LoVo (cell line): ENCODE measurements at places on chromosomes 3 and 15.

DNA sequence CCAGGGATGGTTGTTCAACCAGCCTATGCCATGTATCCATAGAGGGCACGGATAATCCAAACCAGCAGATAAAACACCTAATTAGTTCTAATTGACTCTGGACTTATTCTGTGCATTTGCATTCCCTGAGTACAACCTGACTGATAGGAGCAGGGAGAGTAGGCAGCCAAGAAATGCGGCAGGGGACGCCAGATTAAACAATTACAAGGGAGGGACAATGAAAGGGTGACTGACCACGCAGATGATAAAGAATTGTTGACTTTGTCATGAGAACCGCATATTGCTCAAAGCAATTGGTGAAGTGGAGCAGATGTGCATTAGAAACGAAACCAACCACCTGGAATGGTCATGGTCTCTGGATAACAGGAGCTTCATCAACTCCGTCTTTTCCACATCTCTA lies 369.1 kb upstream of the FRG2C start:
- DNase-seq = no peak

GRCh38 chr3:12750223-12750622 lies 8.8 kb downstream of the TMEM40 start:
- peak; percentile 38 for DNase-seq

DNA sequence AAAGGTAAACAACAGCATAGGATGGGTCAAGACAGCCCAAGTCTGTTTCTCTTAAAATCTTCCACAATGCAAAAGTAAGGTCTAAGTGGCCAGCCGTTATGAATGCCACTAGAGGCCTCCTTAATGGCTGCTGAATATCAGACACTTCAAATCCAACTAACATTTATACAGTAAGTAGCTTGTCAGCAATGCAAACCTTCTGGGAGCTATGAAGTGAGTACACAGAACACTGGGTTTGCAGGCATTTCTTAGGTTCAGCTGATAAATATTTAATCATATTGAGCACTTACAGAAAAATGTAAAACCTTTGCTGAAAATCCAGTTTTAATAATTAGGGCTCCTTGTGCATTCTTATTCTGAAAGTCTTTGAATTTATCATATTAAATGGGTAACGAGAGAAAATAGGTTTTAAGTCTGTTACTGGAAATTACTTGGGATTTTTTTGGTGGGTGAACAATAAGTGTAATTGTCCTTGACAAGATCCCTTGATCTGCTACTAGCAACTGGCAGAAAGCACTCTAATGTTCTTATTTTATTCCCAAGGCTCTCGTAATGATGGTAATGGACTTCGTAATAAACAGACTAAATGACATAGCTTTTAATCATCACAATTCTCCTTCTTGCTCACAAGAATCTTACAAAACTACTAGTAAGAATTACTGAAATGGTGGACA lies 141.7 kb upstream of the GPR149 start:
- no peak for DNase-seq

DNA sequence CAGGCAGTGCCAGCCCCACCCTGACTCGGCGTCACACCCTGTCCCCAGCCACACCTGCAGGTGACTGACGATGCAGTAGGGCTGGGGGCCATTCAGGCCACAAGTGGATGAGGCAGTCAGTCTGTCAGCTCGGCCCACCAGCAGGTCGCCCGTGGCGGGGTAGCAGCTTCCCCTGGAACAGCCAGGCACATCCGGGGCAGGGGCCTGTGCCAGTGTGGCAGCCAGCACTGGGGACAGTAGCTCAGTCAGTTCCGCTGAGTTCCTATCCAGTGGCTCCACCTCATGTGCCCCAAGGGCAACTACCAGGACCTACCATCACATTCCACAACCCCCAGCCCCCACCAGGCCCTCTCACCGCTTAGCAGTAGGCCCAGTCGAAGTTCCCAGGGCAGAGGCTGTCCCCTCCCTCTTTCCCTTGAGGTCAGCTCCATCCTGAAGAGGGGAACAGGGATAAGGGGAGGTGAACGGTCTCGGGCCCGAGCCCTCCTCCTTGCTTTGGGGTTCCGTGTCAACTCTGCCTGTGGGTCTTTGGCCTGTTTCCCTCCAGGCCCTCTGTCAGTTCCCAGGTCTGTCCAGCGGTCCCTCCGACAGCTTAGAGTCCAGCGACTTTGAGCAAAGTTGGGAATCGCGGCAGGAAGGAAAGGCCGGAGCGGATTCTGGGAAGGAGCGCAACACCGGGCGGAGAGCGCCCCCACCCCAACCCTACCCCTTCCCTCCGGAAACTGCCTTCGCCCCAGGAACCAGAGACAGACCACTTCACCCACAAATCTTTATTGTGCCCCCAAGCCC lies at the start of gene LAMB2:
TSS of gene LAMB2 (minus strand) at position 614 of the 789 bp plus-strand sequence. CDS start at position 431, 183 bp downstream.
- DNase-seq = peak; percentile 76

GRCh38 chr15:99621767-99622166 lies 56.0 kb downstream of the MEF2A start:
- DNase-seq = no peak

GRCh38 chr3:136838641-136839555 lies 20.0 kb downstream of the SLC35G2 start:
- DNase-seq = no peak

DNA sequence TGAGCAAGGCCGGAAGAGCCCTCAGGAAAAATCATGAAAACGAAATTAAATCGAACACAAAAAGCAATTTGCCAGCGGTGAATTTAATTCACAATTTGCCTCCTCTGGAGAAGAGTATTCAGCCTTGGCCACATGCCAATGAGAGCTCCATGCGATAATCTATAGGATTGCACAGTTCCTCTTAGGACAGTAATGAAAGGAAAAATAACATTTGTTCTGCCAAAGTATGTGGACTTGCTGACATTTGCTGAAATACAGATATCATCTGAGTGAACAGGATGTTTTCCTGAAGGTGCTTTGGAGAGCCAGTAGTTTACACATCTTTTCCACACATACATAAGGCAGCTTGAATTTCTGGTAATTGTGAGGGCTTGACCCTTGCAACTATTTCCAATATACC lies 188.6 kb upstream of the PDZRN3 start:
- no peak for DNase-seq

DNA sequence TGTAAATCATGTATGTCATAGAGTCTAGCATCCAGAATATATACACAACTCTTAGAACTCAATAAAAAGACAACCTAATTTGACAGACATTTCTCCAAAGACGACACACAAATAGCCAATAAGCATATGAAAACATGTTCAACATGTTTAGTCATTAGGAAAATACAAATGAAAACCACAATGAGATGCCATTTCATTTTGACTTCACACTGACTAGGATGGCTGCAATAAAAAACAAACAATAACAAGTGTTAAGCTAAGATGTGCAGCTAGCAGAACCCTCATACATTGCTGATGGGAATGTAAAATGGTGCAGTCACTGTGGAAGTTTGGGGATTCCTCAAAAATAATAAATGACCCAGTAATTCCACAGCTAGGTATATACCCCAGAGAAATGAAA lies 16.4 kb downstream of the SPG11 start:
- DNase-seq = no peak

- DNase-seq = no peak
Measured at GRCh38 chr3:184784731-184785500, 27.1 kb upstream of the VPS8 start.

- DNase-seq = no peak
Measured at GRCh38 chr3:13092621-13093617, 19.7 kb upstream of the IQSEC1 start.

- DNase-seq = no peak
Measured at GRCh38 chr3:24502690-24503089, 8.0 kb upstream of the THRB start.

GRCh38 chr15:31526916-31527690 lies 200.5 kb downstream of the KLF13 start:
- no peak for DNase-seq

DNA sequence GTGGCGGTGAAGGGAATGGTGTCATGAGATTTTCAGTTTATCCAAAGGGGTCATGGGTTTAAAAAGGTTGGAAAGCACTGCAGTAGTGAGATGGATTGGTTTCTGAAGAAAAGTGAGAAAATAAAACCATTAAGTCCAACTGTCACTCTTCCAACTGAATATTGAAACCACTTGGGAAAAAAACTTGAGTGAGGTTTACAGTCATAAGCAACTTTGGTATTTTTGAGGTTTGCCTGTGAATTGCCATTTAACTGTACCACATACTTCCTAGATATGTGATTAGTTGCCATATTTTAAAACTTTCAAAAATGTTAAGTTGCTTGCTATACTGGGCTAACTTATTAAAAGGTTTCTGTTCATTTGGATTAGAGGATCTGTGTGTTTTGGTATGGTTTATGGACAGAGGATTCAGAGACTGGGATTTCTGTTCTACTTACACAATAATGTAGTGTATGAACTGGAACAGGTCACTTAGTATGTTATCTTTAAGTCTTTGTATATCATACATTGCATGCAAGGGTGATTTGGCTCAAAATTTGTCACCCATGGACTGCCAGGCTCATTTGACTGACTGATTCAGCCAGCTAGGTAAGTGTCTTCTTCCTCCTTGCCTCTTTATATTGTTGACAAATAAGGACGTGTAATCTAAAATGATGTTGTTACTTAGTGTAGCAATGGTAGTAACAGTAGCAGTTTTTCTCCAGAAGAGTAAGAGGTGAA lies 201.4 kb upstream of the EOMES start:
- no peak for DNase-seq

DNA sequence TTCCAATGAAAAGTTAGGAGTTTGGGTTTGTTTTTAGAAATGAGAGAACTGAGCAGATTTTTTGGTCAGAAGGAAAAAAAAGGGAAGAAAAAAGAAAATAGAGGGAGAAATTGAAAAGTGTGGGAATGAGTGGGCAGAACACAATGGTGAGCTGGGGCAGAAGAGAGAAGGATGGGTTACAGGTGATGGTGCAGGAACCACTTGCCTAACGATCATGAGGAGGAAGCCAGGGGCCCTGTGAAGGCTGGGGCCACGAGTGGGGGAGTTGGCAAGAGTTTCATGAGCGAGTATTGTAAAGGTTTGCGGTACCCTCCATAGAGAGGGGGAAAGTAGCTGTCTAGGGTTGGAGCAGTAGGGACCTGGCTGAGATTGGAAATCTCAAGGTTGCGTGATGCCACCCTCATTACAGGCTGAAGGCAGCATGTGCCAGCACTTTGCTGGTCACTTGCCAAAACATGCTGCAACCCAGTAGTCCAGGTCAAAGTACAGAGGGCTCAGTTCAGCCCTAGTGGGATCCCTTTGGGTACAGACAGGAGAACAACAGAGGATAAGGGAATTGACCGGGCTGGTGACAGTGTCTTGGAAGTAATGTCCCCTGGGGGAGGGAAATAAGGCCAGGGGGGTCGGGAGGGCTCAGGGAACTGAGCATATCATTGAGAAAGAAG lies 6.6 kb downstream of the IVD start:
- peak; percentile 25 for DNase-seq

DNA sequence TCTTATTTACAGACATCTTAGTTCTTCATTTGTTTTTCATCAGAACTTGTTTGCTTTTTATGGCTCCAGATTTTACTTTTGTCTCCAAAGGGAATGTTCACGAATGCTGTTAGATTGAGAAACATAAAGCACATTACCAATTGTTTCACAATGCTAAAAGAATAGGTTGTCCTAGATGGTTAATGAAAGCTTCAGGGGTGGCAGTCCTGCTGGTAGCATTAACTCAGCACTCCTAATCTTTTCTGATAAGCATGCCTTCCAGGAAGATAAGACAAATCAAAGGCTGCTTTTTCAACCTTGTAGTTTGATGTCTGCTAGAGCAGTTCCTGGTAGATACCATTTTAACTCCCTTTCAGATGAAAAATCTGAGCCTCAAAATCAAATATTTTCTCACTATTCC lies 619.4 kb downstream of the PYDC2 start:
- DNase-seq = no peak

- no peak for DNase-seq
Measured at GRCh38 chr15:77564938-77565337, 67.8 kb downstream of the LINGO1 start.

DNA sequence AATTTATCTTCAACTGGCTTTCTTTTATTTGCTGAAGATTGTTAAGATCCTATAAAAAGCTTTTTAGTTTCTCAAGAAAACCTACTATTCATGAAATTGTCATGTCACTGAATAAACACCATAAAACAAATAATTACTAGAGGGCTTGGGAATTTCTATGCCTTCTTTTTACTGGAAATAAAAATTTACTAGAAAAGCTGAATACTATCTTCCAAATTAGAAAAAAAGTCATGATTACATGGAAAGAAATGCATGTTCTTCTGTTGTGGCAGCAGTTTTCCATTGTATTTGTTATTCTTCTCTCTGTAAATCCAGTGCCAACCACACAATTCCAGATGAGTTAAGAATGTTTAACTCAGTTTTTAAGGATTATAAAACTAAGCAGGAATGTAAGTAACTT lies 153.8 kb downstream of the RAP2B start:
- DNase-seq = no peak

- DNase-seq = no peak
Measured at GRCh38 chr15:81295486-81296121, 28.3 kb downstream of the STARD5 start.

DNA sequence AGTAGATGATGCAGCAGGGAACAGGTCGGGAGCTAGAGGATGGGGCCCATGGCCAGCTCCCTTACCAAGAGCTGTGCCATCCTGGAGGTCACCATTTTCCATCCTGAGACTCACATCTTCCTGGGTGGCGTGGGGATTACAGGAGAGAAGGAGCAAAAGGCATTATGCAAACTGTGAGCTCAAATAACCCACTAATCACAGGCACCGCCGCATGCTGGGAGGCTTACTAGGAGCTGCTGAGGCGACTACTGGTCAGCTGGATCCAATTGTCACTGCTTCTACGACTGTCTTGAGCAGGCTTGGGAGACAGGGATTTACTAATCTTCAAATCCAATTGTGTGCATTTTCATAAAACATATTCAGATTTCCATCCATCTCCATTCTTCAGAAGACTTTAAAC lies 12.5 kb upstream of the KBTBD12 start:
- DNase-seq = no peak

DNA sequence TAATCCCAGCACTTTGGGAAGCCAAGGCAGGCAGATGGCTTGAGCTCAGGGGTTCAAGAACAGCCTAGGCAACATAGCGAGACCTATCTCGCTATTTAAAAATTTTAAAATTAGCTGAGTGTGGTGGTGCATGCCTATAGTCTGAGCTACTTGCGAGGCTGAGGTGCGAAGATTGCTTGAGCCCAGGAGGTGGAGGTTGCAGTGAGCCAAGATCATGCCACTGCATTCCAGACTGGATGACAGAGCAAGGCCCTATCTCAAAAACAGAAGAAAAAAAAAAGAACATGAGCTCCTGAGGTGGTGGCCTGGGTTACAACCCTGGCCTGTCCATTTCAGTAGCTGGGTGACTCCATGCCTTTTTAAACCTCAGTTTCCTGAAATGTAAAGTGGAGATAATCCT lies 7.2 kb downstream of the DNASE1L3 start:
- no peak for DNase-seq

DNA sequence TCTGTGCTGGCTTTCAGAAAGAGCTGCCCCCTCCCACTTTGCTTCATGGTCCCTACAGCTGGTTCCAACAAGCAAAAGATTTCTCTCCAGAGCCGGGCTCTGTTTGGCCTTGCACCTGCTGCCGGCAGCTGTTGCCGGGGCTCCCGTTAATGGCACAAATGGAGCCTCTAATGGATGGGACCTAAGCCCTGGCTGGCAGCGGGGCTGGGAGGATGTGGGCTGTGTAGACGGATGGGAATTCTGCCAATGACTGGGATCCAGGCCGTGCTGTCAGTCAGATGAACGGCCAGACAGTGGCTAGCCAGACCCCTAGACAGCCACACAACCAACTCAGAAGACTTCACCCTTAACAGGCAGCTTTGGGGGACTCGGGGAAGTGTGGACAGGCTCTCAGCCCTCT lies 88.0 kb downstream of the RPLP1 start:
- no peak for DNase-seq
